NB4 (cell line): ENCODE measurements at places on chromosomes 5 and 9.

GRCh38 chr9:18480662-18481093, 6.7 kb downstream of the ADAMTSL1 start:
- peak; percentile 15 for DNase-seq

DNA sequence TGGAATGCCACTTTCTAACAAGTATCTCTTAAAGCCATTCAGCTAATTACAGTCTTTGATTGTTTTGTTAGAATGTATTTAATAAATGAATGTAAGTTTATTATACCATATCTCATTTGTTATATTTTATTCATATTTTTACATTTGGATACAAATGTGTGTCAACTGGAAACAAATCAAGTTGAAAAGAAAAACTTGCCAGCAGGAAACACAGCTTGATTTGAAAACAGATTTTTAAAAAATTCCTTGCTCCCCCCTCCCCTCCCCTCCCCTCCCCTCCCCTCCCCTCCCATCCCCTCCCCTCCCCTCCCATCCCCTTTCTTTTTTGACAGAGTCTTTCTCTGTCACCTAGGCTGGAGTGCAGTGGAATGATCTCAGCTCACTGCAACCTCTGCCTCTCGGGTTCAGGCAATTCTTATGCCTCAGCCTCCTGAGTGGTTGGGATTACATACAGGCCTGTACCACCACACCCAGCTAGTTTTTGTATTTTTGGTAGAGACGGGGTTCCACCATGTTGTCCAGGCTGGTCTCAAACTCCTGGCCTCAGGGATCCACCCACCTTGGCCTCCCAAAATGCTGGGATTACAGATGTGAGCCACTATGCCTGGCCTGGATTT, 227.6 kb downstream of the WDR70 start:
- no peak for DNase-seq

- no peak for DNase-seq
Observed at GRCh38 chr5:139462586-139463276, at the start of gene ECSCR. ECSCR (minus strand) TSS chr5:139462743; CDS start chr5:139462670, 73 bp downstream.

- peak; percentile 16 for DNase-seq
Observed at GRCh38 chr5:74394916-74395880, 245.3 kb downstream of the ENC1 start.

GRCh38 chr9:100058699-100059579, 39.9 kb downstream of the ERP44 start:
- no peak for DNase-seq

GRCh38 chr9:90343991-90344390, 298.6 kb downstream of the DIRAS2 start:
- no peak for DNase-seq

GRCh38 chr5:17206021-17206420, 11.4 kb upstream of the BASP1 start:
- no peak for DNase-seq

- peak; percentile 22 for DNase-seq
Observed at GRCh38 chr5:168076561-168076991, 214.9 kb upstream of the WWC1 start.

- DNase-seq, result no peak
Observed at GRCh38 chr9:137647096-137647714, 28.4 kb downstream of the EHMT1 start.

GRCh38 chr9:36145970-36146369, 9.4 kb downstream of the GLIPR2 start:
- no peak for DNase-seq

- no peak for DNase-seq
Observed at GRCh38 chr5:31335456-31335855, 142.0 kb downstream of the CDH6 start.

DNA sequence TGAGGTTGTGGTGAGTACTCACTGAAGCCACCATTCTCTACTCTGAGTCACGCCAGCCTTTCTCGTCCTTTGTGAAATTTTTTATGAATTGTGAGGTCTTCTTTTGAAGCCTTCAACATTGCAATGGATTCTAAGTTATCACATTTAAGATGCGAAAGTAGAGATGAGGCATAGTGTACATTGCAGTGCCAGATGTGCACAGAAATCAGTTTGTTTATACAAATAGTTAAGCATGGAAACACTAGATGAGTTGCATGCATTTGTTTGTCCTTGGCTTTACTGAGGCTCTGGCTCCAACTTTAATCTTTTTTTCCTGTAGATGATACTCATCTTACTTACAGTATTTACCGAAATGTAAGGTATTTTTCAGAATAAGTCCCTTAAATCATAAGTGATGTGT, 453.7 kb upstream of the RIOK2 start:
- no peak for DNase-seq

- no peak for DNase-seq
Observed at GRCh38 chr5:82734347-82734746, 342.8 kb downstream of the TMEM167A start.

DNA sequence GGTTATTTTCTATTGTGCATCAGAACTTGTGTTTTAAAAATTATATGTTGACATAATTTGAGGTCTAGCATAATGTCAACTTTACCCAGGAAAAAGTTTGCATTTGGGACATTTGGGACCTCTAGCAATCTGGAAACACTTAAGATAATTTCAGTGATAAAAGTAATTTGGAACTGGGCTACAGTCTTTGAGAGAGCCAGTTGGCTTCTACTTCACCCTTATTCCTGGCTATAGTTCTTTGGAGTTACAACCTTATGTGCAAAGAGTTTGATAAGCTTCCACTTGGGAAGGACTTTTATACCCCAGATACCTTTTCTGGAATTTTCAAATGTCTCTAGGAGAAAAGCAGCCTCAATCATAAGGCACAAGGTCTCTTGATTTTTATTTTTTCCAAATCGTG, 139.3 kb downstream of the ARRDC3 start:
- DNase-seq, result no peak

DNA sequence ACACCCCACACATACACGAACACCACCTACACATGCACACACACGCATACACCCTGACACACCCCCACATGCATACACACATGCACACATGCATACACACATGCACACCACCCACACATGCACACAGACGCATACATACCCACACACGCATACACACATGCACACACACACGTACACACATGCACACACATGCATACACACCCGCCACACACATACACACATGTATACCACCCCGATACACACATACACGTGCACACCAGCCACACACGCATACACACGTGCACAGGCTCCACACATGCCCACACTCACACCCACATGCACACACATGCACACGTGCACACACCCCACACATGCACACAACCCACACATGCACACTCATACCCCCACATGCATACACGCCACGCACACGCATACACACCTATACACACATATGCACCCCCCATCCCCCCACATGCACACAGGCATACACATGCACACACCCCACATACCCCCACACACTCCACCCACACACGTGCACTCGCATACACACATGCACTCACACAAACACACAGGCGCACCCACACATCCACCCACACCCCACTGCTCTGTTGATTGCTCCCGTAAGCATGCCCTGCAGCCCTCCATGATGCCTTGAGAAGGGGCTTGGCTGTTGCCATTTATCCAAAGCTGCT, 119.3 kb downstream of the COL5A1 start:
- DNase-seq, result no peak

DNA sequence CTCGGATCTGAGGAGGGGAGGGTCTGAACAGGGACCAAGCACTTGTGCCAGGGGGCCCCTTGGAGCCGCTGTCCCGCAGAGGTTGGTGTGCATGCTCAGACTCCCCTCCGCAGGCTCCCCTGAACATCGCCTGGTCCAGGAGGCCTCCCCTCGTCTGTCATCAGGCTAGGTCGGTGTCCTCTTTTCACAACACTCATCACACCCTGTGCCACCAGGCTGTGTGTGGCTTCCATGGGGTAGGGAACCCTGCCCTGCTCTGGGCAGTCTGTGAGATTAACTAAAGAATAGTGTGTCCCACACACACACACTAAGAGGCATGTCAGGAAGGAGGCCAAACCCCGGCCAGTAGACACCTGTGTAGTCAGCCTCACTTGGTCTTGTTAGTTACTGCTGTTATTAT, 119.3 kb downstream of the C5orf15 start:
- no peak for DNase-seq

GRCh38 chr9:91795598-91796241, 154.3 kb downstream of the ROR2 start:
- DNase-seq, result peak; percentile 25

DNA sequence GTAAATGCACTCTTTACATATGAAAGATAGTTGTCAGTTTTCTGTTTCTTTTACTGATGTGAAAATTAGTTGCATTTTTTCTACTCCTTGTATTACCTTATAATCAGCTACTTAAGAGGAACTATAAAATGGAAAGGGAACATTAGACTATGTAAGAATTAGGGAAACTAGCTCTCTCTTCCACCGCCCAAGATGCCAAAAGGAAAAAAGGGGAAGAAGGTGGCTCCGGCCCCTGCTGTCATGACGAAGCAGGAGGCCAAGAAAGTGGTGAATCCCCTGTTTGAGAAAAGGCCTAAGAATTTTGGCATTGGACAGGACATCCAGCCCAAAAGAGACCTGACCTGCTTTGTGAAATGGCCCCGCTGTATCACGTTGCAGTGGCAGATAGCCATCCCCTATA, 15.2 kb upstream of the HOMER1 start:
- DNase-seq, result no peak

GRCh38 chr5:146173597-146173996, 8.9 kb downstream of the LARS1 start:
- DNase-seq, result no peak

DNA sequence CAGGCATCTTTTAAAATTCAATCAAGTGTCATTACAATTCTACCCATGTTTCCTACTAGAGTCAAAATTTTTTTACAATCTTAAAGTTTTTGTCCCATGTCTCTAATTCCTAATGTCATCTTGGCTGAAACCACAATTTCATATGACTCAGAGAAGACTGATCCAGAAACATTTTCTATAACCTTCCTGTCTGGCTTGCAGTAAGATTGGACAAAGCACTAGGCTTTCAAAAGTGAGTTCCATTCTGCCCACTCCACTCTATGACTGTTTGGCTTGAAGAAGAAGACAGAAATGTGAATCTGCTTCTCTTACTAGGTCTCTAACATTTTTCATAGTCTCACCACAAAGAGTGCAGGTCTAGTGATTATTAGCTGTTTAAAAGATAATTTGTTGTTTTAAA, 88.8 kb downstream of the NR3C1 start:
- peak; percentile 26 for DNase-seq

- DNase-seq, result no peak
Observed at GRCh38 chr5:125865166-125865815, 557.9 kb upstream of the GRAMD2B start.

DNA sequence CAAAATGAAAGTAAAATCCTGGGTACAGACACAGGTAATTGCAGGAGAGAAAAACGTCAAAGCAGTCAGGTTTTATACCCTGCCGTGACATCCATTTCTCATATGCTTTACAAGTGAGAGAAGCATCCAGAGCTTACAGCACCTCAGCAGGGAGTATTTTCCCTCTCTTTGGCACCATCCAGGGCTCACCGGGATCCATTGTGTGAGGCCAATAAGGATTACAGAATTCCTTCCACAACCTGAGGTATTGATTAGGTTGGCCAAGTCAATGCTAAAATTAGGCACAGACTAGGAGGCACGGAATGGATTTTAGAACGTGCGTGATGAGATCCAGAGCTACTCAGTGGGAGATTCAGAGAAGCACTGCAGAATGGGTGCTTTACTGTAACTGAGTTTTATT, 296.6 kb downstream of the FBXL7 start:
- no peak for DNase-seq

DNA sequence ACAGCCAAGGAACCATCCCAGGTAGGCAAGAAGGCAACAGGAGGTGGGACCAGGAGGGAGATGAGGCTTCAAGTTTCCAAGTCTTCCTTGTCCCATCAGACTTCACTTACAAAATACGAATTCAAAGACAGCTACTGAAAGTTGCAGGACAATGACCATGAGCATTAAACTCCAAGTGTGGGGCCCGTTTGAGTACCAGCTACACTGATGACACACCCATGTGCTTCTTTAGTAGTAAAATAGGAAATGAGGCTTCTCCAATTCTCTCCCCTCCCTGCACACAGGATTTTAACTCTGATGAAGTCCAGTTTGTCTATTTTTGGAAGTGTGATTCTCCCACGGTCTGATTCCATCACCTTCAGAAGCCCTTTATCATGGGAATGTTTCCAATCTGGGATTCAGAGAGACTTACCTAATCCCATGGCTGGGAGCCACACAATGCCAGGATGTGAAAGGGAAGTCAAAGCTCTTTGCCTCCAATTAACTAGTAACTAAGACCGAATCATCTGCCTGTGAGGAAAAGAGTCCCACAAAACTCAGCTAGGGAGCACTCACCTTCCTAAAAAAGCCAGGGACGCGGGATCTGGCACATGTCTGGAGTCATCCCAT, 222.8 kb upstream of the MSX2 start:
- DNase-seq, result no peak

GRCh38 chr9:94120854-94121376, 36.7 kb downstream of the PTPDC1 start:
- no peak for DNase-seq
